Naive thymus-derived CD4-positive, alpha-beta T cell (primary cell): ENCODE measurements at places on chromosomes 7 and 10. TPM values are rescaled to one million over a fixed set of nuclear protein-coding genes. Genes with fewer than 3 reads are reported as not detected.

The STOX1 gene
- 1.2 TPM for total RNA-seq

The LRRD1 gene
- total RNA-seq: not detected

The THSD7A gene
- 1.2 TPM for total RNA-seq

The OPN1SW gene
- not detected for total RNA-seq

The TAS2R39 gene
- total RNA-seq: not detected

The CCDC136 gene
- 9.6 TPM for total RNA-seq

- DNase-seq: no peak
- no peak overlapping the region for H3K4me3 ChIP-seq
- H3K27me3 ChIP-seq: no peaks in the 10 kb centered on the region
- no peaks in the 10 kb centered on the region for H3K36me3 ChIP-seq
- no peak overlapping the region for H3K27ac ChIP-seq
- H3K4me1 ChIP-seq: no peaks in the 10 kb centered on the region
Observed at GRCh38 chr10:99605351-99605750, 14.9 kb downstream of the SLC25A28 start.

DNA sequence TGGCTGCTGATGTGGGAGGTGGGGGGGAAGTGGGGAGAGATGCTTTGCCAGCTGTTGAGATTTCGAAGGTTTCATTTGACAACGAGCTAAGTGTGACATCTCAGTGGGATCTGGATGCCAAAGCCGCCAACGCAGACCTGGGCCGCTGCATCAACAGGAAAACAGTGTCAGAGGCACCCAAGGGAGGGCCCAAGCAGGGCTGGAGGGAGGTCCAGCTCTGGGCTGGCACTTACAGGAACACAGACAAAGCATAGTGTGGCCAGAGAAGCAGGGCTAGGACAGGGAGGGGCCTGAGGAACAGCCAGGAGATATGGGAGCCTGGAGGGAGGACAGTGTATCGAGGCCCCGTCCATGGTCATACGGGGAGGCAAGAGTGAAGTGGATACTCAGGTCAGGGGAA, 73.1 kb downstream of the GTF2IRD1 start:
- no peaks in the 10 kb centered on the region for H3K4me1 ChIP-seq
- no peak overlapping the region for H3K4me3 ChIP-seq
- DNase-seq: no peak
- H3K27ac ChIP-seq: no peak overlapping the region
- H3K27me3 ChIP-seq: no peaks in the 10 kb centered on the region

- DNase-seq: no peak
- H3K4me3 ChIP-seq: no peak overlapping the region
- H3K36me3 ChIP-seq: no peaks in the 10 kb centered on the region
- no peaks in the 10 kb centered on the region for H3K4me1 ChIP-seq
Observed at GRCh38 chr10:20683345-20683744, 213.8 kb downstream of the NEBL start.

GRCh38 chr7:76328389-76328788, 25.9 kb downstream of the HSPB1 start:
- no peaks in the 10 kb centered on the region for H3K27me3 ChIP-seq
- no peak for DNase-seq
- H3K4me1 ChIP-seq: no peaks in the 10 kb centered on the region

GRCh38 chr7:77450054-77450453, 33.9 kb upstream of the GSAP start:
- no peaks in the 10 kb centered on the region for H3K27me3 ChIP-seq
- DNase-seq: no peak
- no peak overlapping the region for H3K27ac ChIP-seq
- no peaks in the 10 kb centered on the region for H3K36me3 ChIP-seq
- H3K4me3 ChIP-seq: no peak overlapping the region
- no peaks in the 10 kb centered on the region for H3K4me1 ChIP-seq

DNA sequence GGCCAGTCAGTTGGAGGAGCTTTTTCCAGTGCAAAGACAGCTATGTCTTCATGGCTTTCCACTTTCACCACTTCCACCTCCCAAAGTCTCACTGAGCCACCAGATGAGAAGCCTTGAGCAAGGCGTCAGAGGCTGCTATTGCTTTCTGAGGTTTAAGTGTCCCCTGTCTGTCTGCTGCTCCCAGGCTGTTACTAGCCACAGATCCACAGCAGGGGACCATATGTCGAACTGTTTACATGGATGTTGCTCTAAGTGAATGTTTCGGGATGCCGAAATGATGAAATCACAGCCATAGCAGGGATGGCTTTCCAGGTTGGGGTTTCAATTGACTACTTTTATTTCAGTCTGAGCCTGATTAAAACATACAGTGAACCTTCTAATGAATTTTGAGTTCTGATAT, 88.5 kb downstream of the AVL9 start:
- no peak for DNase-seq
- no peak overlapping the region for H3K27ac ChIP-seq
- H3K36me3 ChIP-seq: peaks cover 6% of the 10 kb centered on the region
- no peaks in the 10 kb centered on the region for H3K27me3 ChIP-seq
- no peak overlapping the region for H3K4me3 ChIP-seq
